NAMALWA (cell line): ENCODE measurements at places on chromosomes 4 and X.

- DNase-seq: no peak
These were observed at the start of gene SMIM43 for GRCh38 chr4:121764702-121765367. TSS of gene SMIM43 (minus strand) at chr4:121765164. CDS start at chr4:121765105, 59 bp downstream.

DNA sequence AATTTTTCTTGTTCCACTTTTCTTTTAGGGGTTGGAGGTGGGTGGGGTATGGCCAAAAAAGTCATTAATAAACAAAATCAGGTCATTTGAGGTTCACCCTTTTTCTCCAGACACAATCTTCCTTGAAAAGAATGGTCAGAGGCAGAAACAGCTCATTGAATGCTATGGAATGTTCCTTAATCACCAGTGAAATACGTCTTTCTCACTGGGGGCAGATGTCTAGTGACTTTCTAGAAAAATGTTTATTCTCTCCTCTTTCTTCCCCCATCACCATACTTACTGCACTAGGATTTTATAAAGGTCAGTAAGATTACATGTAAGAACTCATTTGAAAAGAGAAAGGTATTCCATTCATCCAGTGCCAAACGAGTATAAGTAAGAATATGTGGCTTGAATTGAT is 44.5 kb downstream of the MGST2 start:
- no peak for DNase-seq

DNA sequence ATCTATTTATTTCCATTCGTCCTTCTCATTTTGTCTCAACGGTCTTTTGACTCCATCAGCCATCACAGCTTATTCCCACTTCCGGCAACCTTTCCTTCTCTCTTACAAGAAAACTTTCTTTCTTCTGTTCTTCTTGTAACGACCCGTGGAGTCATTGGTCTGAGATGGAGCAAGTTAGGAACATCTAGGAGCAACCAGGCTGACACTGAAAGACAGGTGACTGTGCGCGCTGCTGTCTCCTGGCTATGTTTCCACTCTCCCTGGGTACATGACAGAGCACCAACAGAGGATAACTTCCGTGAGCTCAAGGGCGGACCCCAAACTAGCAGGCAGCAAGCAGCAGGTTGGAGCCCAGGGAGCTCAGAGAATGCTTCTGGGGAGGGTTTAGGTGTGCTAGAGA is 2.5 kb downstream of the FGF5 start:
- no peak for DNase-seq

DNA sequence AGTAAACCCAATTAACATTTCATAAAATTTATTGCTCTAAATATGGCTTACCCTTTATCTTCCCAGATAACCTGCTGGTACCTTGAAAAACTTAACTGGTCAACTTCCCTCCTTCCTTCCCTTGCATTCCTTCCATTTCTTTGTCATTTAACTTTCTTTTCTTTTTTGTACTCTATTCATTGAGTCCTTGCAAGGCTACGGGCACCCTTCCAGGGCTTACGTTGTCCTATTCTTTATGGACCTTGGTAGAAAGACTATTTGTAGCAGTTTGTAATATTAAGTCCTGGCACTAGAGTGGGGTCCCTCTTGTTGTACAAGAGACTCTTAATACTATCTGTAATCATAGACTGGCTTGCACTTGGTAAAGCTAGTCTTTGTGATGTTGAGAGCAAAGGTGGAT is 8.0 kb upstream of the GATB start:
- no peak for DNase-seq

DNA sequence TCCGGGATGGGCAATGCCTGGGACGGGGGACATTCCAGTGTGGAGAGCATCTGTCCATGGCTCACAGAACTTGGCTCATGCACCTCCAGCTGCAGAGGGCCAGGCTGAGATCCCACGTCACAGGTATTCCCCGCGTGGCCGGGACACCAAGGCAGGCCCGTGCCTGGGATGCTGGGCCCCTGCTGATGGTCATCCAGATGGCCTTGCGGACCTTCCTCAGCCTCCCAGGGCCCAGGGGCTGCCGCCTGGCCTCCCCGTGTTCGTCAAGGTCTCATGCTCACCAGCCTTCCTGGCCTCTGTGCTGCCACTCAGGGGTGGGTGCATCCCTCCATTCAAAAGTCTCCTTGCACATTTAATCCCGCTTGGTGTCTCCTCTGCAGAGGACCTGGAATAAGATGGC is 40.9 kb upstream of the LRPAP1 start:
- DNase-seq: no peak

- no peak for DNase-seq
These were observed 23.7 kb downstream of the FAT1 start for GRCh38 chr4:186699881-186700397.

DNA sequence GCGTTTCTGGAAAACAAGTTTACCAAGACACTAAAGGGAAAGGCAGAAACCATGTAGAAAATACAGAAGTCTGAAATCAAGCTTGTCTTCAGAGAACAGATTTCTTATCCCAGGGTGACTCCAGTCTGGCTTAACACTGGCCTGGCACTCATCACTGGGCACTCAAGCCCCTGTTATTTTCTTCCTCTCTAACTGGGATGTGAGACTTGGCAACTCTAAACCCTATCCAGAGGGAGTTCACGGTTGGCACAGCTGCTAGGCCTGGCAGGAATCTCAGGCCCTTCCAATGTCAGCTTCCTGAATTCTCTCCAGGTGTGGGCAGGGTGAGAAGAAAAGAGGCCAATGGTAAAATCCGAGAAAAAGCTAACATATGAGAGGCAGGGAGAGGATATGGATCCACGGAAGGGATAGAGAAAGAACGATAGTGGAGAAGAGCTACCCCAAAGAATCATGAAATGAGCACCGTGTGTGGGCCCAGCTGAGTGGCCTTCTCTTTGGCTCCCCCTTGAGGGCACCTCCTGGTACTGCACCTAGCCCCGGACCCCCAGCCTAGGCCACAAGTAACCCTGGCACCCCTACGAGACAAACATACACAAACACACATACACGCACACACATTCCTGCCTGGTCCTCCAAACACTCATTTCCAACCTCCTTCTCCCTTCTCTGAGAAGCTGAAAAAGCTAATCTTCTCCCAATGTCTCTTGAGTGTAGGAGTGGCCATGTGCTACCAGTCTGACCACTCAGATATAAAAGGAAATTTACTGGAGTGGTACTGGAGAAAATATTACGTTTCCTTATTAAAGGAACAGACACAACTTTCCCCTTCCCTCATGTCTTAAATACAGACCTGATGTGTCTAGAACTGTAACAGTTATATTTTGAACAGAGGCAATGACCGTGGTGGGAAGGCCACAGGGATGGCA is 16.6 kb upstream of the PTCHD1 start:
- DNase-seq: peak; percentile 42

DNA sequence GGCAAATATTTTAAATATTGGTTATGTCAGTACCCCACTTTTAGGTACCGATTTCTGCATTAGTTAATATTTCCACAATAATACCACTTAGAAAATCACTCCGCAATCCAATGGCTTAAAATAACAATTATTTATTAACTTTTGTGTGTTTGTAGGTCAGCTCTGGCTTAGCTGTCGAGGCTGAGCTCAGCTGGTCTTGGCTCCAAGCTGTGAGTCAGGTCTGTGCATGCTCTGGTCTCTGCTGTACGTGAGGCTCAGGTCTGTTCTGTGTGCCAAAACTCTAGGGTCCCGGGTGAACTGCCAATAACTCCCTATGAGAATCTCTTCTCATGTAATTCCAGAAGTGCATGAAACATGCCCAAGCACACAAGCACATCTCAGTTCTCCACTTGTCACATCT is 245.8 kb upstream of the GK2 start:
- no peak for DNase-seq

- DNase-seq: no peak
These were observed 45.3 kb downstream of the CASP6 start for GRCh38 chr4:109657854-109658418.

GRCh38 chr4:182203872-182204411 is 39.3 kb upstream of the TENM3 start:
- DNase-seq: no peak

GRCh38 chrX:129000797-129001196 is 522.5 kb downstream of the SMARCA1 start:
- no peak for DNase-seq

DNA sequence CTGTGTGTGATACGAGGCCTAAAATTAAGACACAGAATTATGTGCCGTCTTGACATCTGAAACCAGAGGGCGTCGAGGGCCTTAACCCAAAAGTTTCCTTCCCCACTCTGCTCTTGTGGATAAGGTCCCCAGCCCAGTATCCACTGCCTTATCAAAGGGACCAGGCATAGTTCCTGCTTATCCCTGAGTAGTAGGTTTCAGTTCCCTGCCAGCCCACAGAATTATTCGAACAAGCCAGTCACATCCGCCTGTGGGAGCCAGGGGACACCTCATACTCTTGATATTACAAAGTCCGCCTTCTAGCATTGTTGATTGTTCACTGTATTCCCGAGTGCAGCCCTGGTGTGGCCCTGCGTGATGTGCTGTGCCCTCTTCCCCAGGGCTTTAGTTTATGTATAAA is 5.4 kb upstream of the MMRN1 start:
- no peak for DNase-seq

GRCh38 chr4:64670647-64671046 is 261.4 kb upstream of the TECRL start:
- no peak for DNase-seq

DNA sequence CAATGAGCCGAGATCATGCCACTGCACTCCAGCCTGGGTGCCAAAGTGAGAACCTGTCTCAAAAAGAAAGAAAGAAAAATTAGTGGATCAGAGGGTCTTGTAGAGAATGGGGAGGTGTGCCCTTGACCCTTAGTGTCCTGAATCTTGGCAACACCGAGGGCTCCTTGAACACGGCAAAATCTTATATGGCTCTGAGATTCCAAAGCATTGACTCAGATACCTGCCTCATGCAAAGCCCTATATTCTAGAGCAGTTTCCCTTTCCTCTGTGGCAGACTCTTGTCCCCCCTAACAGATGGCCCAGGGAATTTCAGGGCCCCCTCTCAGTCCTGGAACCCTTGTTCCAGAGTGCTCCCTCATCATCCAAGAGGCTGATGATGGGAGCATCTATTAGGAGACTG is 6.8 kb downstream of the CLDN2 start:
- DNase-seq: no peak

GRCh38 chr4:2953496-2953895 is 9.7 kb downstream of the NOP14 start:
- no peak for DNase-seq

GRCh38 chr4:17605236-17605635 is 9.2 kb upstream of the MED28 start:
- DNase-seq: no peak

GRCh38 chr4:187903700-187904099 is 91.9 kb upstream of the ZFP42 start:
- no peak for DNase-seq
